ENCODE measurements at places on chromosomes 2 and 18.

- no peak for DNase-seq
Measured at GRCh38 chr2:58601017-58601416, 359.9 kb upstream of the FANCL start.

- DNase-seq: no peak
Measured at GRCh38 chr18:62991959-62992358, 276.6 kb downstream of the PHLPP1 start.

GRCh38 chr2:161662373-161662772, 38.2 kb downstream of the SLC4A10 start:
- no peak for DNase-seq

DNA sequence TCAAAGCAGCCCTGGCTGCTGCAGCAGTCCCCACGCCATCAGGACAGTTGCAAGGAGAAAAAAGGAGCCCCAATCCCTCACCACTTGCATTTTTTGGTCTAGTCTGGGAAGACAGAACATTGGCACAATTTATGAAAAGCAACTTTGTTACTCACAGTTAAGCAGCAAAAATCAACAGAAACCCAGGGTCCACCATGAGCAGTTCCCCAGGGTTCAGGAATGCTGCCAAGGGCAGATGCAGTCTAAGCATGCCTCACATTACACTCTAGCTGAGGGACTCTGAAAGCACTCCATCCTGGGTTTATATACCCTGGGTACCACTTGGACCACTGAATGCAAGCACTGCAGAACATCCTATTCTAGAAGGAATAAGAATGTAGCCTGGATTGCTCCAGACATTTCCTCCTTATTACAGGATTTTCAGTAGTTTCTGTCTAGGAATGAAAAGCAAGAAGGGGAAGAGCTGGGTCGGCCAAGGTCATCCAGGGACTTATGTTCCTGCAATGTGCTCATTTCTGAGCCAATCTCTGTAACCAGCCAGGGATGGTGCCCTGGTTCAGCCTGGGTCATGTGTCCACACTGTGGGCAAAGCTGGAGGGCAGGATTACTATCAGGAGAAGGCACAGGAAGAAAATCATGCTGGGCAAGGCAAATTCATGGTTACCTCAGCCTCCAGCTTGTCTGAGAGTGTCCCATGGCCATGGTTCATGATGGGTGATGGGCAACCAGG, 19.5 kb upstream of the TMEM163 start:
- no peak for DNase-seq

- DNase-seq: peak; percentile 75
Measured at GRCh38 chr2:85935746-85936208, 47.0 kb upstream of the ST3GAL5 start.

GRCh38 chr2:66539452-66539851, 104.5 kb downstream of the MEIS1 start:
- DNase-seq: peak; percentile 49

GRCh38 chr2:100285691-100286090, 36.6 kb downstream of the LONRF2 start:
- DNase-seq: peak; percentile 19
